ENCODE measurements at places on chromosomes 4 and X.

DNA sequence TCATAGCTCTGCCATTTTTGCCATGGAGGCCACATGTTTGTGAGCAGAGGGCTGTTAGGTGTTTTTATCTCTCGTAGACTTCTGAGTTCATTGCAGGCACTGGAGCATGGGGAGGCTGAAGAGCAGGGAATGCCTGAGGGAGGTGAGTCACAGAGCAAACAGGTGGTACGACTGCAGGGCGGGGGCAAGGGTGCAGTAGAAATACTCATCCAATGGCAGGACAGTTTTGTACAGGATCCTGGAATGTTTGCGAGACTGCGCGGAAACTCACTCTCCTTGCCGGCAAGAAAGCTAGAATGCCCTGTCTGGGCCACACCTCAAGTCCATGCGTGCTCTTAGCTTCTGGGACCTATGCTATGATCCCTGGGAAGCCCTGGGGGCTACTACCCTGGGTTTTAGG, 20.0 kb upstream of the VCX2 start:
- DNase-seq, result no peak

DNA sequence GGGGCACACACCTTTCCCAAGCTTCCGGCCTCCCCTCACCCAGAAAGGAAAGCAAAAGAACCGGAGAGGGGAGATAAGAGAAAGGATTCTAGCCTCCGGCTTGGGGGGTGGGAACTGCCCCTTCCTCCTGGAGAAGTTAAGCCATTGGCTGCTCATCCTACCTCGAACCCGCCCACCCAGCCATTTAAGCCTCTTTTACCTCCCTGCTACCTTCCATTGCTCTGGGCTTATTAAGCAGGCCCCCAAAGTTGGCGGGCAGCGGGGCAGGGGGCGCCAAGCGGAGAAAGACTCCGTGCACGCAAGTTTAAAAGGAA, 2.3 kb downstream of the MAML3 start:
- DNase-seq, result no peak

DNA sequence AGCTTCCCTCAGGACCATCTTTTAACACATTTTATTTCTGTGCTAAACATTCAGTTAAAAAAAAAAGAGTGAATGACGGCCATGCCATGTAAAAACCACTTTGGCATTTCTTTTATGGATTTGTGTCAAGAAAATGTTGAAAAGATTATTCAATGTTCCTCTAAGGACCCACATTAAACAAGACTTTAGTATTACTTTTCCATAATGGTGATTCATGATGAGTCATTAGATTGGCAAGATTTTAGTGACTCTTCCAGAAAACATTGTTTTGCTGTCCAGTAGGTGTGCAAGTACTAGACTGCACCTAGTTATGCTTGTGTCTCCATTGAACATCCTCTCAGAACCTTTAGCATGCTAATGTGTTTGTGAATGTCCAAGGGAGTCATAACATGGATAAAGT, 748.6 kb downstream of the STPG2 start:
- no peak for DNase-seq

- DNase-seq, result no peak
These were observed 6.8 kb upstream of the WDR13 start for GRCh38 chrX:48590203-48591103.

DNA sequence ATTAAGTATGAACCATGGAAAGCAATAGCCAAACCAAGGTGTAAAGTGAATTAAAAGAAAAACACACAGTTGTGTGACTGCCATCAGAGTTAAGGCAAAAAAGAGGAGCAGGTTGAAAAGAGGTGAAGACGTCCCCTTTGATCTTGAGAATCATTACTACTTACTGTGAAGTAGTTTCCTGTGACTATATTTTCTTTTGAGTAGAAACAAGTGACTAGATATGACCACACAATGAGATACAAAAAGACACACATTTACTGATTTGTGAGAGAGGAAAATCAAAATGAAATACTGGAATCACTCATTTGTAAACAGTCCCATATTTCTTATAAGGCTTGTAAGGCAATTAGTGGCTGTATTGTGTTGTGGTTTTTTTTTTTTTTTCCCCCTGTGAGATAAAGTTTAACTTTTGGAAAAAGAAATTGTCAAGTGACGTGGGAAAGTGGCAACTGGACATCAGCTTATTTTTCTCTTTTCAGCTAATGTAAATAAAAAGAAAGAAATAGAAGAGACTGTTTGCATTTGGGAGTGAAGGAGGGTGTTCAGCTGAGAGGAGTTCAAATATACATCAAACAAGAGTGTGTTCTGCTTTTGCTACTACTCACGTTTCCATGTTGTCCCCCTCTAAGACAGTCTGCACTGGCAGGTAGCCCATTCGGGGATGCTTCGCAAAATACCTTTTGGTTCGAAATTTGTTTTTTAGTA, 106.4 kb upstream of the FTHL17 start:
- no peak for DNase-seq

DNA sequence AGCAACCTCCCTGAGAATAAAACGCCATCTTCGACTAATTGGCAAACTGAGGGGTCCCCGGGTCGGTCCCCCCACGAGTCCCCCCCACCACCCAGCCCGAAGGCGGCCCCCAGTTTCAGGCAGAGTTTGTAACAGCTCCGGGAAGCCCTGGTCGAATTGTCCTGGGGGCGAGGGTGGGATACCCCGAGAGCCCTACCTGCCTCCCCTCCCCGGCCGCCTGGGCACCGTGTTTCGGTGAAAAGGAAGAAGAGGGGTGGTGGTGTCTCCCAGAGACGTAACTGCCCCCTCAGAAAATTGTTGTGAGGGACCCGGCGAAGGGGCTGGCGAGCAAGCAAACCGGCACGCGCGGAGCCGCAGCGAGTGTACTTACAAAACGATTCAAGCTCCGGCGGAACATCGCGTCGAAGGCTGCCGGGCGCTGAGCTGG, 1.2 kb downstream of the ATP11C start:
- DNase-seq, result no peak

DNA sequence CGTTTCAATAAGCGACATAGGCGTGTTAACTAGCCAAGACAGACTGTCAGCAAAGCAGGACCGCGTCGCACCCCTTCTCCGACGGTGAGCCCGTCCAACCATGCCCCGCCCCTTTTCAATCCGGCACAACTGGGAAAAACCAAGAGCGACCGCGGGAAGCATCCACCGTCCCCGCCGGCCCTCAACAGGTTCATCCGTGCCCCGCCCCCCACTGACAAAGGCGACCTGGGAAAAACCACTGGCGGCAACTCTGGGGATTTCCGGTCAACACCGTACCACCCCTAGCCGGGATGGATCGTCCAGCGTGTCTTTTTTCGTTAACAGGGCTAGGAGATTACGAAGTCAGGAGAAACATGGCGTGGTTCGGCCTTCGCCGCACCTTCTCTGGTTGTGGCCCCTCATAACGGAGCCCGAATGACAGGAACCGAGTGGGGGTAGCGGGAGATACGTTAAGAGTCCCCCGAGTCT, 377 bp downstream of the TIMM17B start:
- no peak for DNase-seq

DNA sequence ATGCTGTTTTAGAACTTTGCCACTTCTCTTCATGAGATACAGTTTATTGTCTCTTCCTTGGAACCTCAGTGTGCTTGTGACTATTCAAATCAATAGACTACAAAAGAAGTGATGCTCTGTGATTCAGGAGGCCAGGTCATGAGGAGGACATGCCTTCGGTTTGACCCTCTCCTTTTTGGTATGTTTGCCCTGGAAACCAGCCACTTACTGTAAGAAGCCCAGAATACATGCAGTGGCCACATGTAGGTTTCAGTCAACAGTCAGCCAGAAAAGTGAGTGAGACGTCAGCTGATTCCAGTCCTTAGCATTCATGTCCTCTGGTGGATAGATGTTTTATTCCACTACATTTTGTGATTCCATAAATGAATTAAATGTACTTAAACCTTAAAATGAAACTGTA, 328.7 kb downstream of the PCDH18 start:
- no peak for DNase-seq

DNA sequence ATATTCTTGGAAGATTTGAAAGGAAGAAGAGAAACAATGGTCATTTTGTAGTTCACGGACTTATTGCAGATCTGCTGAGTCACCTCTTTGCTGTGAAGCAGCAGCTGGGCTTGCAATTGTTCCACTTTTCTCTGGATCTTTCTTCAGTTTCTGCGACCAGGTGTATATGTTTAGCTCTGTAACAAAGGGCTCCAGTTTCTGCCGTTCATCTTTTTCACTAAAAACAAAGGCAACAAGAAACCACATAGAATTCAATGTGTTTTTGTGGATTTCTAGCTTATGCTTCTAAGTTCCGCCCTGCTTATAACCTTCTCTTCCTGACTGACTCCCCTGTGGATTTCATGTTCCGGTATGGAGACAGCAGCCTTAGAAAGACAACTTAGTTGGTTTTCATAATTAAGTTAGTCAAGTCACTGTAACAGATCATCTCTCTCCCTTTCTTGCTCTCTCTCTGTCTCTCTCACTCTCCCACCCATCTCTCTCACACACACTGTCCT, 121.6 kb upstream of the EPHA5 start:
- DNase-seq, result no peak
